ENCODE measurements at places on chromosomes 7 and 10. TPM values are rescaled to one million over a fixed set of nuclear protein-coding genes. Genes with fewer than 3 reads are reported as not detected.
A peak's percentile ranks its signal among the peaks of the same experiment; 100 is the strongest.

Gene PNLIPRP2
- polyA plus RNA-seq, result not detected

DNA sequence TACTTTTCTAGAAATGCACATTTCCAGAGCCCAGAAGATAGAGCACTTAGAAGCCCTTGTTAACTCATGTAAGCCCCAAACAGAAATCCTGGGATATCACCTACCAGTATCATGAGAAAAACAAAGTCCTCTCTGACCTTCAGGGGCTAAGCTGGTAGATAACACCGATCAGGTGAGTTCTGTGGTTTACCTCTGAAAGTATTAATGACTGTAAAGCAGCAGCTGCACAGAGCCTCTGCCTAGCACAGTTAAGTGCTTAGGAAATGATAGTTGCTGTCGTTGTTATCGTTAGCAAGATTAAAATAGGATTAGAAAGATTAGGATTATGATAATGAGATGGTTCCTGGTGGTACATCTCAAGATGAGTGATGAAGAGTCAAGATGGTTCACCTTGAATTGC lies 64.9 kb downstream of the PLXNA4 start:
- DNase-seq, result no peak

DNA sequence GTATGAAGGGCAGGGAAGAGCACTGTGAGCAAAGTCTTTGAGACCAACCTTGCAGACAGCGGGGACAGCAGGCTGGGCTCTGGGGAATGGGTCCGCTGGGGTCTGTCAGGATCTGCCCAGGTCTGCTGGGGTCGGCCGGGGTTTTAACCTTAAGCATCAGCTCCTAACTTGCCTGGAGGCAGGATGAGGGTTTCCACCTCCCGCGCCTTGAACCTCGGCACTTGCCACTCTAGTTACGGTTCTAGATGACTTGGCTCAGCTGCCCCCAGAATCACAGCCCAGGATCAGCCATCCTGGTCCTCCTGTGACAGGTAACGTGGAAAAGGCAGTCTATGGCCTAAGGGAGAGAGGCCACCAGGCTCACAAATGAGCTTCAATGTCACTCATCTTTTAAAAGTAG lies 50.4 kb upstream of the CACUL1 start:
- DNase-seq, result no peak

Gene RGR
- 3.9 TPM for polyA plus RNA-seq

GRCh38 chr7:131546583-131547141 lies 9.8 kb downstream of the PODXL start:
- no peak for DNase-seq

GRCh38 chr7:46123-46829 lies 146.1 kb upstream of the FAM20C start:
- DNase-seq, result no peak

Gene SAP25
- polyA plus RNA-seq, result 0.81 TPM

DNA sequence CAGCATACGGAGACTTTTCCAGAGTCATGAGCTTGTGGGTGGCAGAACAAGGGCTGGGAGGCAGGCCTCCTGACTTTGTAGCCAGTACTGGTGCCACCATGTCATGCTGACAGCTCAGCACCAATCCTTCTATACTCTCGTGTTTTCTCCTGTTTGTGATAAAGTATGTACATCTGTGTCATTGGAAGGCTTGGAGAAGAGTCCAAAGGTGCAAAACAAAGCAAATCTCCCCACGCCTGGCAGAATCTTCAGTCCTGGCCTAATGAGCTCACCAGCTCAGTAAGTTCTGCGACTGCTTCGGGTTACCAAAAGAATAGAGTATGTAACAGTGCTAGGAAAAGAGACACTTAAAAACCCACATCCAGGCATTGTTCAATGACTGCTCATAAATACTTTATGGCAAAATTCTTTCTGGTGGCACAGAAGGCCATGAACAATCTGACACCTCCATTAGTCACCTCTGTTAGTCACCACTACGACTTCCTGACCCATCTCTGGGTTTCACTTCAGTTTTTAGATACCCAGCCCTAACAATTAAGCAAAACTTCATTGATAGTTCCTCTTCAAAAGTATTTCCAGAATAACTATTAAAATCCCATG lies 24.5 kb downstream of the STEAP1 start:
- no peak for DNase-seq

DNA sequence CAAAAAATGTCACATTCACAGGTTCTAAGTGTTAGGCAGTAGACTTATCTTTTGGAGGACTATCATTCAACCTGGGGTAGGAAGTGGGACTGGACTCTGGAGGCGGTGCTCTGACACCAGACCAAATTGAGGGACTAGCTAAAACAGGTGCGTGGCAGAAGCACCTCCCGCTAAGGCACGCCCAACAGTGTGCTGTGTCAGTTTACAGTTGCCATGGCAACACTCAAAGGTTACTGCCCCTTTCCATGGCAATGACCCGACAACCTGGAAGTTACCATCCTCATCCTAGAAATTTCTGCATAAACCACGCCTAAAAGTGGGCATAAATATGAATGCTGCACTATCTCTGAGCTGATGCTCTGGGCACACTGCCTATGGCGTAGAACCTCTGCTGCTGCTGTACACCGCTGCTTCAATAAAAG lies 14.0 kb upstream of the BLNK start:
- no peak for DNase-seq

Gene ADAM22
- 9.8 TPM for polyA plus RNA-seq

- DNase-seq, result peak; percentile 80
Observed at GRCh38 chr7:83879063-83879462, 230.1 kb upstream of the SEMA3E start.

GRCh38 chr7:85711894-85712293 lies 525.0 kb upstream of the SEMA3D start:
- no peak for DNase-seq

GRCh38 chr7:66265566-66265965 lies 60.4 kb downstream of the TPST1 start:
- peak; percentile 7 for DNase-seq

DNA sequence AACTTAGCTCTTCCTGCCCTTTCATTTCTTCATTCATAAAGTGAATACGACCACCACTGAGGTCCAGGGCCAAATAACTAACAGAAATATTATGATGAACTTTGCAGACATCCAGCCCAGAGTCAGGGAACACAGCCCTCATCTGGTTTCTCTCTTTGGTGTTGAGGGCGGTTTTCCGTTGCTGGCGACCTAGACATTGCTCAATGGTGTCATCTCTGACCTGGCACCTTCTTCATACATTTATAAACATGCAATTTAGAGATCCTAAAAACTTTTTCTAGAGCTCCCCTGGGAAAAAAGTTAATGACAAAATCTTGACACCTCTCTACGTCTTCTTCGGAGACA lies 324 bp upstream of the TET1 start:
- no peak for DNase-seq

DNA sequence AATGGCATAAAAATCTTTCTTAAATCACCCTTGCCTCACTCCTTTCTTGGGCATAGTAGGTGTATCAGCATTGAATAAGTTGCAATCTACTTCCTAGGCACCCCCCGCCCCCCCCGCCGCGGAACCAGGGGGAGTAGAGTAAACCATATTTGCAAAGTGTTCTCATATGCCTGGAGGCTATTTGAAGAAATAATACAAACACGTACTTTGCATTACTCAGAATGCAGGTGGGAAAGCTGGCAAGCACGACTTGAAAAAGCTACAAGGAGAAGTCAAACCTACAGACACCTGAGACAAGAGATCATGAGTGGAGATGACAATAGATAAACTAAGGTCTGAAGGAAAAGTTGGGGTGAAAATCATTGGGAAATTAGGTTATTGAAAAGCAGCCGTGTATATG lies 65.6 kb downstream of the POM121L12 start:
- no peak for DNase-seq

DNA sequence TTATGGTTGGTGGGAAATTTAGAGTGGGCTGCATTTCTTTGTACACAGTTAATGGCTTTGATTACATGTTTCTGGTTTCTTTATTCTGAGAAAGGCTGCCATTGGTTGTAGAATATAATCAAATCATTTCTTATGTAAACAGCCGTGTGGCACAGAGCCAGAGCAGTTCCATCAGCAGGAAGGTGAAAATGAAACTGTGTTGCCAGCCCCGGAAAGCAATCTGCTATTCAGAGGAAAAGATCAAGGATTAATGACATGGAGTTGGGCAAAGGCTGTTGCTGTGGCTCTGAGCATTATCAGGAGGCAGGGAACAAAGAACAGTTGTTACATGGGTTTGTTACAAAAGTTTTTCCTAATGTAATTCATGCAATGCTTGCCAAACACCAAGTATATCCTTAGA lies 74.2 kb upstream of the ZNF716 start:
- DNase-seq, result no peak

Gene C10orf53
- not detected for polyA plus RNA-seq

Gene H2AZ2
- polyA plus RNA-seq, result 302 TPM

Gene ADCK2
- polyA plus RNA-seq, result 45.7 TPM

DNA sequence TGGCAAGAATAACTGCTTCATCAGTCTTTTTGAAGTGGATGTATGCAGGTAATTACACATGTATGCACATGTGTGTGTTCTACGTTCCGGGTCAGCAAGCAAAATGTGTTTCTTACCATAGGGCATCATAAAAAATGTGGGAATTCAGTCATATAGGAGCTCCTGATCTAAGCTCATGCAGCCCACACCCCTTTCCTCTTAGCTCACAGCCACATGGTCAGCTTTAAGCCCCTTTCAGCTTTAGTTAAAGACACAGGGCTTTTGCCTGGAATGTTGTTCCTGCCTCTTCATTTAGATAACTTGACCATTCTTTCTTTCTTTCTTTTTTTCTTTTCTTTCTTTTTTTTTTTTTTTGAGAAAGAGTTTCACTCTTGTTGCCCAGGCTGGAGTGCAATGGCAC lies 258.1 kb downstream of the RPS24 start:
- DNase-seq, result no peak

Gene GRM3
- 23.5 TPM for polyA plus RNA-seq

- DNase-seq, result no peak
Observed at GRCh38 chr7:20647908-20648776, 32.7 kb downstream of the ABCB5 start.

DNA sequence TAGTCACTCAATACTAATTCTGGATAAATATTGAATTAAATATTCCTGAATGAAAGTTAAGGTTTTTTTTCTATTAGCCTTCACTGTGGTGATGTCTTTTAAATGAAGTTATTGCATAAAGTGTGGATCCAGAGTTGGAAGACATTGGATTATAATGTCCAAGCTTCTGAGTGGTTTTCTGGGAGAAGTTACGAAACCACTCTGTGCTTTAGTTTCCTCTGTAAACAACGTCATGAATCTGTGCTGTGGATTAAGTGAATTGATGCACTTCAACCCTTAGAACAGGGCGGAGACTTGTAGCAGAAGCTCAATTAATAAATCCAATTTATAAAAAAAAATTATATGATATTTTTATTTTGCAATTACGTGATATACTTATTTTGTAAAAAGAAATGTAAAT lies 271.7 kb downstream of the BICC1 start:
- no peak for DNase-seq

Gene OR6B1
- not detected for polyA plus RNA-seq

Gene CAV2
- 3.8 TPM for polyA plus RNA-seq

- DNase-seq, result no peak
Observed at GRCh38 chr10:96585736-96586418, 935 bp downstream of the TM9SF3 start.

- no peak for DNase-seq
Observed at GRCh38 chr10:63128443-63128842, 4.7 kb upstream of the NRBF2 start.

- DNase-seq, result no peak
Observed at GRCh38 chr7:151697942-151698341, 178.2 kb upstream of the RHEB start.

GRCh38 chr7:20280475-20281351 lies 50.0 kb upstream of the ITGB8 start:
- no peak for DNase-seq

Gene UPP1
- 7.8 TPM for polyA plus RNA-seq

DNA sequence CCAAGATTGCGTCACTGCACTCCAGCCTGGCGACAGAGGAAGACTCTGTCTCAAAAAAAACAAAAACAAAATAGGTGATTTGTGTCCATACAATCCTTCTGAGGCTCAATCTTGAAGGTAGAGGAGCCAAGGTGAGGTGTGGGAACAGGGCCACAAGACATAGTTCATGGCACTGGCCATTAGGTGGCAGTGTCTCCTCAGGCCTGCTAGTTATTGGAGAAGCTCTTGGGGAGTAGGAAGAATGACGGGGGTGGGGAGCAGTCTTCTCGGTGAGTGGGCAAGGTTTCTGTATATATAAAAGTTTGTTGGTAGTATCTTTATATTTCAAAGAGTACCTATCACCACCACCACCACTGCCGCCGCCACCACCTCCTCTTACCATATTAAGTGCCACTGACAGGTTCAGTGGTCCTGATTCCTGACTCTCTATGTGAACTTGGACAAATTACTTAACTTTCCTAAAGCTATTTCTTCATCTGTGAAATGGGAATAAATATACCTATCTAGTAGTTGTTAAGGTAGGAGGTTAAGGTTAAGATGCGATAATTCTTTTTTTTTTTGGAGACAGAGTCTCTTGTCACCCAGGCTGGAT lies 24.0 kb downstream of the CCSER2 start:
- DNase-seq, result no peak

- no peak for DNase-seq
Observed at GRCh38 chr10:47276576-47277351, 23.2 kb upstream of the GDF10 start.

DNA sequence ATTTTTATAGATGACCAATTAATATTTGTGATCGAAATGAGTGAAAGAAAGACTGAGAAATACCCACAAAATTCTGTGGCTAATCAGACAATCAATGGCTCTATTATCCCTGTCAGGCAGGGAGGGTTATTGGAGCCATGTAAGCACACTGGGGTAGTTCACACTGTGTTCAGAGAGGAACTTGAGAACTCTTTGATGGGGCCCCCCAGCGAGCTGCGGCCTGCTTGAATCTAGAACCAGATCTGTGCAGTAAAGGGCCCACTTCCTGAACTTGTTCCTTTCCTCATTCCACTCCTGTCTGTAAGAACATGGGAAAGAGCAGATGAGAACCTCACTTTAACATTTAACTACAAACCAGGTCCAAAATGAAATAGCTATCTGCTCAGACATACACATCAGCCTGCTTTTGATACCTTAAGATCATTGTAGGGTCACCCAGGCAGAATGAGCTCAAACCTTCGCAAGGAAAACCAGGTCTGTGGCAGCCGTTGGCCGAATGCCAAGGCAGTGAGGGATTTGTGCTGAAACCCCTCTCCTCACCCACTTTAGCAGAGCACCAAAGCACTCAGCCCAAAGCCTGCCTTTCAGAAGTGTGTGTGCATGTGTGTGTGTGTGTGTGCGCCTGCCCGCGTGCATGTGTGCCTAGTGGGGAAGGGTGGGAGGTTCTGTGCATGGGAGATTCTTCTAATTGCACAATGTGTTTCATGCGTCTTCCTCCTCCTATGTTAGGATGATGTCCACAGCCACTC lies 365.6 kb upstream of the MGMT start:
- DNase-seq, result peak; percentile 22
